Panc1 (cell line): ENCODE measurements at places on chromosomes 16 and 17.
A peak's percentile ranks its signal among the peaks of the same experiment; 100 is the strongest.

- peaks cover 9% of the 10 kb centered on the region for H3K4me1 ChIP-seq
- no peak for DNase-seq
- peaks cover 32% of the 10 kb centered on the region for H3K36me3 ChIP-seq
- no peak overlapping the region for H3K4me3 ChIP-seq
- H3K27me3 ChIP-seq = no peaks in the 10 kb centered on the region
- H3K27ac ChIP-seq = 0 out of 2 replicates have a peak overlapping the region, but pooled peaks have one; percentile 17
Measured at GRCh38 chr17:77493238-77493820, 352.6 kb downstream of the SEC14L1 start.

GRCh38 chr16:59859676-59860402 is 1125.7 kb upstream of the GOT2 start:
- H3K27ac ChIP-seq = no peak overlapping the region
- H3K4me3 ChIP-seq = no peak overlapping the region
- no peaks in the 10 kb centered on the region for H3K27me3 ChIP-seq
- H3K36me3 ChIP-seq = no peaks in the 10 kb centered on the region
- DNase-seq = no peak

GRCh38 chr17:80346498-80347275 is 68.3 kb upstream of the ENDOV start:
- no peaks in the 10 kb centered on the region for H3K4me1 ChIP-seq
- DNase-seq = no peak
- no peak overlapping the region for H3K27ac ChIP-seq
- H3K27me3 ChIP-seq = no peaks in the 10 kb centered on the region

DNA sequence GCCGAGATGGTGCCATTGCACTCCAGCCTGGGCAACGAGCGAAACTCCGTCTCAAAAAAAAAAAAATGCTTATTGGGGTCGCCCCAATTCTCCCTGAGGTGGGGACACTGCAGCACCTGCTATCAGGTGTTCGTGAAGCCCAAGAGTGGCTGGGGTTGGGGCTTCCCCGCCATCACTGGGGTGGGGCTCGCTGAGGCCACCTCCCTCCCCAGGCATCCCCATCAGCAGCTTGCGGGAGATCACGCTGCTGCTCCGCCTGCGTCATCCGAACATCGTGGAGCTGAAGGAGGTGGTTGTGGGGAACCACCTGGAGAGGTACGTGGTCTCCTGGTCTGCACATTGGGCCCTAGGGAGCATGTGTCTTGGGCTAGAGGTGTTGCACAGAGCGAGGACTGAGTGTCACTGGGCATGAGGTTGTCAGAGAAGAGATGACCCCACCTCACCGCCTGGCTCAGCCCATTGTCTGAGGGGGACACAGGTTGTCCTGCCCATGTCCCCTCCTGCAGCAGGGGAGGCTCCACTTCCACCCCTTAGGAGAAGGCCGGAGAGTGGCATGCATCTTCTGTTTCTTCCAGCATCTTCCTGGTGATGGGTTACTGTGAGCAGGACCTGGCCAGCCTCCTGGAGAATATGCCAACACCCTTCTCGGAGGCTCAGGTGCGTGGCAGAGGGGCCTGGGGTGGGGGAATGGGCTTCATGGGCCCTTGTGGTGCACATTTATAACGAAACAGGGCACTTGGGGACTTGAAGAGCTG is 4.9 kb downstream of the CDK10 start:
- no peak overlapping the region for H3K4me3 ChIP-seq
- H3K4me1 ChIP-seq = peaks cover 3% of the 10 kb centered on the region; the same call in 1 of the 2 replicates
- H3K36me3 ChIP-seq = no peaks in the 10 kb centered on the region; the same call in 1 of the 2 replicates
- no peak overlapping the region for H3K27ac ChIP-seq
- no peaks in the 10 kb centered on the region for H3K27me3 ChIP-seq
